ENCODE measurements at places on chromosomes 3 and 15.

GRCh38 chr3:81851176-81851575, 89.7 kb upstream of the GBE1 start:
- ATAC-seq = no peak

- no peak for ATAC-seq
These were observed 4.4 kb upstream of the FURIN start for GRCh38 chr15:90863987-90864386.

- no peak for ATAC-seq
These were observed 112.3 kb downstream of the CDIN1 start for GRCh38 chr15:36691579-36692357.

DNA sequence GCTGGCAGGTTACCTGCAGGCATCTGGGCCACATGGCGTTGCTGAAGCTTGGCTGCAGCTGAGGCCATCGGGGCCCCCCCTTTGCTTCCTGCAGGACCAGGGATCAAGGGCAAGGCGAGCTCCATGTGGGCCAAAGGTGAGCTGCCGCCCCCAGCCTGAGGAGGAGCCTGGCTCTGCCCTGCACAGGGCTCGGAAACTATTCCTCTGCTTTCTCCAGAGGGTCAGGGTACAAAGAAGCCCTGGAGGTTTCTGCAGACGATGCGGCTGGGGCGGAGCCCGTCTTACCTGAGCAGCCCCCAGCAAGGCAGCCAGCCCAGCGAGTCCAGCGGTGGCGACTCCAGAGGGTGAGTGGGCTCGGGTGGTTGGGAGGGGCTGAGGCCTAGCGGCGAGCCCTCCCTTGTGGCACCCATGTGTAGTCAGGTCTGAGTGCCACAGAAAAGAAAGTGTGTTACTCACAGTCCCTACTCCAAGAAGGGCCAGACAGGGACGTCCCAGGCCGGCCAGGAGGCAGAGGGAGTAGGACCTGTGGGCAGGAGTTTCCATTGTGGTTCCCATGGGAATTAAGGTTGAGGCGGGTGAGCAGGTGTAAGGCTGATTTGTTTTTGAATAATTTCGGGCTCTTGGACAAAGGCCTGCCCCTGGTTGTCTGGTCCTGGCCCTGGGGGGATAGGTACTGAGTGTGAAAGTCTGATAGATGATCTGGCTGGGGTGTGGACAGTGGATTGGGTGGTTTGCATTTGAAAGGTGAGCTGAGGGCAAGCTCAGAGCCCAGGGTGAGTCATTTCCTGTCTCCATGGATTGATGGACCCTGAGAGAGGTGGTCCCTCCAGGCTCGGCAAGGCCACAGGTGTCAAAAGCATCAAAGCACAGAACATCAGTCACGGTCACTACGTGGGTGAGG, 25.4 kb downstream of the CFAP100 start:
- ATAC-seq = no peak

DNA sequence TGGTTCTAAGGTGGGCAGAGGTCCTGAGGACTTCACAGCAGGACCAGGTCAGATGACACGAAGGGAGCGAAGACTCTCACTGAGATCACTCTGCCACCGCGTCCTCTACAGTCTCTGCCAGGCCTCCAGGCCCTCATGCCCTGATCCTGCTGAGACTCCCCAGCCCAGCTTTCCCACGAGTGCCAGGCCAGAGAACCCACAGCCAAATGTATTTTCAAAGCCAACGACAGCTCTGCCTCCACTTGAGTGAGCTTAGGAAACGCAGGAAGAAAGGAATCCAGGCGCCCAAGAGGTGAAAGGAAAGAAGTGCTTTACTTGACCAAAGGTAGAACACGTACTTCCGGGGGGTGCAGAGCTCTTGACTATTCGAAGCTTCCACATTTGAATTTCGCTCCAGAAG, 275.0 kb downstream of the XXYLT1 start:
- no peak for ATAC-seq

GRCh38 chr3:129014793-129015345, 13.8 kb downstream of the EFCC1 start:
- ATAC-seq = no peak

DNA sequence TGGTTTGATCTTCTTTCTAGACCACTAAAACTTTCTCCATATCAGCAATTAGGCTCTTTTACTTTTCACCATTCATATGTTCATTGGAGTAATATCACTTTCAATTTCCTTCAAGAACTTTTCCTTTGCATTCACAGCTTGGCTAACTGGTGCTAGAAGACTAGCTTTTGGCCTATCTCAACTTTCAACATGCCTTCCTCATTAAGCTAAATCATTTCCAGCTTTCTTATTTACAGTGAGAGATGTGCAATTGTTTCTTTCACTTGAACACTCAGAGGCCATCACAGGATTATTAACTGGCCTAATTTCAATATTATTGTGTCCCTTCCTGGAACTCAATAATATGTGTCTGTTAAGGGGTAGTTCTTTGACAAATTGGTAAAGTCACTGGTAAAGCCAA, 42.8 kb upstream of the PLOD2 start:
- ATAC-seq = no peak

- no peak for ATAC-seq
These were observed 409.4 kb downstream of the PDCD6IP start for GRCh38 chr3:34207806-34208205.

- ATAC-seq = no peak
These were observed 41.3 kb upstream of the POLR2M start for GRCh38 chr15:57665194-57665593.

GRCh38 chr3:191070201-191070600, 128.8 kb upstream of the OSTN start:
- ATAC-seq = no peak

- ATAC-seq = no peak
These were observed 2.3 kb downstream of the RARB start for GRCh38 chr3:25430287-25430934.

- no peak for ATAC-seq
These were observed 62.0 kb downstream of the PLD1 start for GRCh38 chr3:171748064-171748924.

Measured in SK-N-SH treated with all-trans-retinoic acid at 6 μM for 48 hours (cell line).